ENCODE measurements at places on chromosomes 1 and 21. TPM values are rescaled to one million over a fixed set of nuclear protein-coding genes. Genes with fewer than 3 reads are reported as not detected.

DNA sequence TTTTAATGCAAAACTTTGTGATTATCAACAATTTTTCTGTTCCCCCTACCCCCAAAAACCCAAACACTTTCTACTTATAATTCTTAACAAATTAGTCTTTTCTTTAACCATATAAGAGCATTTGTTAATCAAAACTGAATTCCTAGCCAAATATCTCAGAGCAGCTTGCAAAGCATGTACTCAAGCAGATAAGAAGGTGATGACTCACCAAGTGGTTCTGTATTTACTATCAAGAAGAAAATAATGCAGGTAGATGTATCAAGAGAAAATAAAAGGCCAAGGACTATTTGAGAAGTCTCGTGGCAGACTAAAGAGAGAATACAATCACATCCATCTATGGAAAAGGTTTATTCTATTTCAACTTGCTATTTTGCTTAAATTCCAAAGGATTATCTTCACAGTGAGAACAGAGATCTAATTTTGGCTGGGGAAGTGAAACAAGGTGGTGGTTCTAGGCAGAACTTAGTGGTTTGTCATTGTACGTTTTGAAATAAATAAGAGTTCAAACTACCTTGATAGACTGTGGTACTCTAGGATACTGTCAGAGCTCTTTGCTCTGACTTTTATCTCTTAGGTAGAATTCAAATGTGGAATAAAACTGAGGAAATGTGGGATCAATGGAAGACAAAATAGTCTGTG lies 94.7 kb upstream of the NRIP1 start:
- no peaks in the 10 kb centered on the region for H3K4me1 ChIP-seq
- H3K27ac ChIP-seq, result no peak overlapping the region
- H3K27me3 ChIP-seq, result no peaks in the 10 kb centered on the region
- no peak overlapping the region for H3K4me3 ChIP-seq

GRCh38 chr1:200619894-200620272 lies 668 bp downstream of the KIF14 start:
- DNase-seq, result no peak
- no peaks in the 10 kb centered on the region for H3K36me3 ChIP-seq
- H3K4me3 ChIP-seq, result peak overlapping the region; percentile 66
- peaks cover 18% of the 10 kb centered on the region for H3K4me1 ChIP-seq
- H3K27me3 ChIP-seq, result no peaks in the 10 kb centered on the region

DNA sequence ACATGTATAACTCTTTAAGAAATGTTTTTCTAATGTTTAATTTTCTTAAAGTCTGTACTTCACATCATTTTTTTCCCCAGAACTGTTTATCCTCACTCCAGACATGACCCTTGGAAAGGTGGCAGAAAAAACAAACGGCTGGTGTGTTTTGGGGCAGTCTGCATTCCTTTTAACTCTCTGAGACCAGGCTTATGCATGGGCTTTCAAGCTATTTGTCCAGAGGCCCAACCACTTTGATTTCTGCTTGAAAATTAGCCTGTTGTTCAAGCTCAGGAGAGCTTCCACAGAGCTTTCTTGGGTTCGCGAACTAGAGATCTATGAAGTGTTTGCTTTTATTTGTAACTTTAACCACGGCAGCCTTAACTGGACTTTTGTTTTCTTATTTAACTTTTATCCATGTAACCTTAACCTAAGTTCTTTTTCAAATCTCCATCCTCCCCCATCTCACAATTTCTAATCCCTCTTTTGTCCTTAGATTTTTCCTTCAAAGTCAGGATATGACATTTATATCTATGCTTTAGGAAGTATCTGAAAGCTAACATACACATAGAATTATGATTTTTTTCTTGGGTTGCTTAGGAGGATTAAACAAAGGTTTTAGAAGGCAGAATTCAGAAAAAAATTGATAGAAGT lies 111.8 kb downstream of the FGGY start:
- H3K27me3 ChIP-seq, result no peaks in the 10 kb centered on the region
- no peaks in the 10 kb centered on the region for H3K36me3 ChIP-seq
- no peak for DNase-seq
- H3K4me1 ChIP-seq, result peaks cover 5% of the 10 kb centered on the region
- no peak overlapping the region for H3K27ac ChIP-seq
- H3K4me3 ChIP-seq, result no peak overlapping the region

GRCh38 chr1:106080608-106081325 lies 975.7 kb upstream of the PRMT6 start:
- H3K27me3 ChIP-seq, result no peaks in the 10 kb centered on the region
- no peak overlapping the region for H3K27ac ChIP-seq
- no peaks in the 10 kb centered on the region for H3K4me1 ChIP-seq
- DNase-seq, result no peak
- no peaks in the 10 kb centered on the region for H3K36me3 ChIP-seq
- H3K4me3 ChIP-seq, result no peak overlapping the region

DNA sequence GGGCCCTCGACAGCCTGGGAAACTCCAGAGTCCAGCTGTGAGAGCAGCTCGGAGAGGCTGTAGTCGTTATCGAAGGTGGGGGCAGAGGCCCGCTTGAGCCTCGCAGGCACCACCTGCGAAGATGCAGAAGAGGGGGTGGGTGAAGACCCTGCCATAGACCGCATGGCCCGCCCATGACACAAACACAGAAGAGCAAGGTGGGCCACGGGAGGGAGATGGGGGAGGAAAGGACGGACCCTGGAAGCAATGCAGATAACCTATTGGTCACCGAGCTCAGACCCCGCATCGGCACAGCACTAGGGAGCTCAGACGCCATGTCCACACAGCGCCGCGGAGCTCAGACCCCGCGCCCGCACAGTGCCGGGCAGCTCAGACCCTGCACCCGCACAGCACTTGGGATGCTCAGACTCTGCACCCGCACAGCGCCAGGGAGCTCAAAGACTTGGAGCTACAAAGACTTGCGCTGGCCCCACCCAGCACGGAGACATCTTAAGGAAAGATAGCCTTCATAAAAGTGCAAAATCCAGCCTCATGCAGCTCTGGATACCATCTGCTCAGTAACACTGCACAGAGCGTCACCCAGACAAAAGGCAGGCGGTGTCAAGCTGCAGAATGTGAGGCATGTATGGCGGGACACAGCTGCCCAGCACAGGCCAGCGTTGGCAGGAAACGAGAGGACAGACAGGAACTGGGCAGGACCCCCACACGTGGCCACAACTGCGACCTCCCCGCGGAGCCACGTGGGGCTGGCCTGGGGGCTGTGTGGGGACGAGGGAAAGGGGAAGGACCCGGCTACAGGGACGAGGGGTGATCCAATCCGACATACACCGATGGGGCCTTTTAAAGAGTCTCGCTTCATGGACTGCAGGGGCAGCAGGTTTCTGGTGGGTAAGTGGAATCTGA lies 22.6 kb downstream of the RIPK4 start:
- no peak for DNase-seq
- peaks cover 41% of the 10 kb centered on the region for H3K36me3 ChIP-seq
- H3K27ac ChIP-seq, result no peak overlapping the region
- no peaks in the 10 kb centered on the region for H3K4me1 ChIP-seq
- no peak overlapping the region for H3K4me3 ChIP-seq

DNA sequence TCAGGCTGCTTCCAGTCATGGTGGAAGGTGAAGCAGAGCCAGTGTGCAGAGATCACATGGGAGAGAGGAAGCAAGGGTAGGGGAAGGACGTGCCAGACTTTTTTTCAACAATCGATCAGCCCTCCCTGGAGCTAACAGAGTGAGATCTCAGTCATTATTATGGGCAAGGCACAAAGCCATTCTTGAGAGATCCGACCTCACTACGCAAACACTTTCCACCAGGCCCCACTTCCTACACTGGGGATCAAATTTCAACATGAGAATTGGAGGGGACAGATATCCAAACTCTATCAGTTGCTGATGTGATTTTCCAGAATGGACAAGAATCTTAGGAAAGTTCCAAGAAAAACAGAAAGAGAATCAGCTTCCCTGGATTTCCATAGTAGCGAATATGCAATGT lies 60.5 kb downstream of the BACE2 start:
- H3K36me3 ChIP-seq, result no peaks in the 10 kb centered on the region
- no peak overlapping the region for H3K4me3 ChIP-seq
- DNase-seq, result no peak
- no peak overlapping the region for H3K27ac ChIP-seq
- no peaks in the 10 kb centered on the region for H3K27me3 ChIP-seq
- H3K4me1 ChIP-seq, result no peaks in the 10 kb centered on the region

DNA sequence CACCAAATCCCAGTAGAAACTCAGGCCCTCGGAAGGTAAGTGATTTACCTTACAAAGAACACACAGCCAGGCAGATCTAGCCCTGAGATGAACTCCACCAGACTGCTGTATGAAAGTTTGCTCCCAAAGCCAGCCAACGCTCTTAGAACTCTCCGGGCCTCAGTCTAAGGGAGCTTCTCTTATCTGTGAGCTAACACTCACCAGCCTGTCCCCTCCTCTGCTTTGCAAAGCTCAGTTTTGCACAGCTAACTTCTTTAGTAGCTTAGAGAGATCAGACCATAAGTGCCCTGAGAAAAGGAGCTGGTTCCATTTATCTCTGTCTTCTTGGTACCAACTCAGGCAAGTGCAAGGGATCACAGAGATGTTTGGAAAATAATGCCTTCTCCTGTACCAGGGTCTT lies 195.8 kb upstream of the JUN start:
- DNase-seq, result no peak
- H3K27ac ChIP-seq, result no peak overlapping the region
- H3K4me3 ChIP-seq, result no peak overlapping the region
- peaks cover 15% of the 10 kb centered on the region for H3K4me1 ChIP-seq
- no peaks in the 10 kb centered on the region for H3K27me3 ChIP-seq

ERMAP gene
- 15.2 TPM for total RNA-seq

OR10J1 gene
- total RNA-seq, result not detected

CLCA4 gene
- not detected for total RNA-seq

CLCA1 gene
- total RNA-seq, result not detected

EXO5 gene
- 7.8 TPM for total RNA-seq

Measured in lower lobe of right lung (tissue), 2 donors.